ENCODE measurements at places on chromosomes 4 and X. TPM values are rescaled to one million over a fixed set of nuclear protein-coding genes. Genes with fewer than 3 reads are reported as not detected.

Gene TLR8
- not detected for polyA plus RNA-seq

Gene HMX1
- polyA plus RNA-seq: 0.89 TPM

Gene PRR32
- not detected for polyA plus RNA-seq

Gene PCDH7
- polyA plus RNA-seq: 12.6 TPM

Gene USP51
- 1.4 TPM for polyA plus RNA-seq

Gene SAGE1
- not detected for polyA plus RNA-seq

Gene NAP1L5
- polyA plus RNA-seq: 53.1 TPM

Gene MAGEB2
- polyA plus RNA-seq: not detected

Gene CCNB3
- 0.42 TPM for polyA plus RNA-seq
